ENCODE measurements at places on chromosomes 13 and 19.

DNA sequence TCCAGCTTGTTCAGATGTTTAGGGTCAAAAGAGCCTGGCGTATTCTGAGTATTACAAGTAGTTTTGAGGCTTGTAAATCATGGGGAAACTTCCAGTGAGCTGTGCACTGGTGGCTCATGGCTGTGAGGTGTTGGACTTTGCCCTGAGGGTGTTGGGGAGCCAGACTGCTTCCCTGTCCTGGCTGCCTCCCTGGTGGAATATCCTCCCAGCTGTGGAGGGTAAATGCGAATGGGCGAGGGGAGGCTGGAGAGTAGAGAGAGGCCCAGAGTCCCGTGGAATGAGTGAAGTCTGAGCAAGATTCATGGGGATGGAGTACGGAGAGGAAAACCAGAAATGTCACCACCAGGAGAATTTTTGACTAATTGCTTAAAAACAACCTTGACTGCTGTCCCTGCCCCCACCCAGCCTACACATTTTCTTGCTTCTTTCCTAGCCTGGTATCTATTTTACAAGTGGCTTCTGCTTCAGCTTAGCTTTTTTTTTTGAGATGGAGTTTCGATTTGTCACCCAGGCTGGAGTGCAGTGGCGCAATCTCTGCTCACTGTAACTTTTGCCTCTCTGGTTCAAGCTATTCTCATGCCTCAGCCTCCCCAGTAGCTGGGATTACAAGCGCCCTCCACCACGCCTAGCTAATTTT, 3.7 kb downstream of the SNRPA start:
- DNase-seq: no peak

DNA sequence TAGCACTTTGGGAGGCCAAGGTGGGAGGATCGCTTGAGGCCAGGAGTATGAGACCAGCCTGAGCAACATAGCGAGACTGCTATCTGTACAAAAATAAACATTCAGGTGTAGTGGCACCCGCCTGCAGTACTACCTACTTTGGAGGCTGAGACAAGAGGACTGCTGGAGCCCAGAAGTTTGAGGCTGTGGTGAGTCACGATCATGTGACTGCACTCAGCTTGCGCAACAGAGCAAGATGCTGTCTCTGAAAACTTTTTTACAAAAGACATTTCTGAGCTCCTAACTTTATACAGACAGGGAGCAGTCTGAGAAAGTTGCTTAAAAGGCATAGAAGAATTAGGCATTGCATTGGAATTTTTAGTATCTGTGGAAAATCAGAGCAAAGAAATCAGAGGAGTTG, 10.4 kb upstream of the TBC1D4 start:
- DNase-seq: no peak

- DNase-seq: no peak
These were observed 41.6 kb upstream of the C1QTNF9 start for GRCh38 chr13:24267801-24268200.

DNA sequence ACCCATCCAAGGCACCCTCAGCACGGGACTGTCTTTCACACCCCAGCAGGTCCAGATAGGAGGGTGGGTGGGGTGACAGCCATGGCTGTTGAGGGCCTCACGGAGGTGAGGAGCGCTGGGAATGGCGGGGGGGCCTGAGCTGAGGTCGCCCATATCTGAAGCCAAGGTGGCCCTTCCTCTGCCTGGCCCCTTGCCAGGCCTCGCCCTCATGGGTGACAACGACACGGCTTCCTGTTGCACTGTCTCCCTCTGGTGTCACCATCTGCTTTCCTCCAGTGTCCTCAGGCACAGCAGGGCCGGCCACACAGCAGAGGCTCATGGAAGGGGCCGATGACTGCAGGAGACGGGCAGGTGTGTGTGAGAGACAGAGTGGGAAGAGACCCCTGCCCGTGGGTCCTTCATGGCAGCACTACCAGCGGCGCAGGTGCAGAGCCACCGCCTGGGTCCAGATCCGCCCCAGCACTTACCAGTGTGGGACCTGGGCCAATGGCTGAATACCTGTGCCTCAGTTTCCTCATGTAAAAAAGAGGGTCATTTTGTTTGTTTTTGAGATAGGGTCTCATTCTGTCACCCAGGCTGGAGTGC, 8.1 kb upstream of the NKPD1 start:
- DNase-seq: no peak

DNA sequence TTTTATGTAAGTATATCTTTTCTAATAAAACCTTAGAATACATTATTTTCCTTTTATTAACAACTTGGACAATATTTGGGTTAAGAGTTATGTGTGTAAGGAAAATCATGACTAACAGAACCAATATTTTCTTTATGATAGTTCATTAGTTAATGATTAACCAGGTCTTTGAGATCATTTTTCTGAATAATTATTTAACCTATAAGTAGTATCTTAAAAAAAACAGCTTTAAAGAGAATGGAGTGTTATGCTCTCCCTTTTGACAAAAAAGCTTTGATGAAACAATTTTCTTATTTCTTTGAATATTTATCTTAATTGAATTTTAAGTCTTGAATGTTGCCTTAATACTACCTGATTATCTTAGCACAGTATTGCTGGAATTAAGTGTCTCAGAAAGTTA, 3.8 kb downstream of the SLAIN1 start:
- DNase-seq: no peak

DNA sequence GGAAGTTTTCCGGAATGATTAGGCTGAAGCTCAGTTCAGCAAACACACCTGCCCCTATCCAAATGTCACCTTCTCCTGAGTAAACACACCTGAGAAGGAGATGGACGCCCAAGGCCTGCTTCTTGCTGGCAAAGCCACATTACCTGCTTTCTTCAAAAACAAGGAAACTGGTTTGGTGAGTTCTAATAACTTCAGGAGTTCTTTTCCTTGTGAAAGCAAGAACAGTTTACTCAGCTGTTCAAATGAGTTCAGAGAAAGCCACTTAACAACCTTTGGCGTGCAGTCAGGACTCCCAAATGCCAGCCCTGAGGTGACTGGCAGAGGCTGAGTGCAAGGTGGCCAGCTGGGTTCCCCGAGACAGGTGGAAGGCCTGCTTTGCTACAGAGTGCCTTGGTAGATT, 160.5 kb downstream of the STK24 start:
- no peak for DNase-seq

- no peak for DNase-seq
These were observed 11.8 kb downstream of the ANO8 start for GRCh38 chr19:17322854-17323253.

DNA sequence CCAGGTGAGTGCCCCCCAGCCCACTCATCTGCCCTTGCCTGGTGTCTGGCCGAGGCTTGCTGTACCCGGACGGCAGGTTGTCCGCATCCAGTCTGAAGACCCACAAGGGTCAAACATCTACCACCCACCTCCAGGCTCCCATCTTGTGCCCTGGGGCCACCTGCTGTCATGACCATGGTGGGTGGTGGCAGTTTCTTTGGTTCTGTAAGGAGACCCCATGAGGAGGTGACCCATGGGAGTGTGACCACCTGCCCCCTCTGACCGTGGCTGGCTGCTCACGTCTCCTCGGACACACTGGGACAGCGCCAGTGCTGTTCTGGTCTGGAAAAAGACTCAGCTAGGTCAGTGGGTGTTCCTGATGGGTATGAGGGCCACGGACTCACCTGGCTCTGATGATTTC, 93.9 kb downstream of the TEX29 start:
- DNase-seq: no peak

GRCh38 chr19:16529466-16530144, 12.6 kb downstream of the CHERP start:
- DNase-seq: no peak

- no peak for DNase-seq
These were observed 1.9 kb upstream of the VASP start for GRCh38 chr19:45505151-45505995.

DNA sequence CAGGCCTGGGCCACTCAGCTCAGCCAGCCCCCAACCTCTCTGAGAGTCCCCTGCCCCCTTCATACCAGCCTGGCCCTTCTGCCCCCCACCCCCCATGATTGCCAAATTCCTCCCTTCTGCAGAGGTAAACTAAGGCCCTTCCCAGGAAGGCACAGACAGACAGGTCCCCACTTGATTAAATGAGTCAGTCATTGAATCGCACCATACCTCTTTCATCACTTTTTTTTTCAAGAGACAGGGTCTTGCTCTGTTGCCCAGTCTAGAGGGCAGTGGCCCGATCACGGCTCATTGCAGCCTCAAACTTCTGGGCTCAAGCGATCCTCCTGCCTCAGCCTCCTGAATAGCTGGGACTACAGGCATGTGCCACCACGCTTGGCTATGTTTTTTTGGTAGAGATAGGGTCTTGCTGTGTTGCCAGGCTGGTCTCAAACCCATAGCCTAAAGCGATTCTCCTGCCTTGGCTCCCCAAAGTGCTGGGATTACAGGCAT, 6.0 kb downstream of the PODNL1 start:
- no peak for DNase-seq

- DNase-seq: no peak
These were observed 24.9 kb upstream of the PIK3R2 start for GRCh38 chr19:18128044-18128443.

DNA sequence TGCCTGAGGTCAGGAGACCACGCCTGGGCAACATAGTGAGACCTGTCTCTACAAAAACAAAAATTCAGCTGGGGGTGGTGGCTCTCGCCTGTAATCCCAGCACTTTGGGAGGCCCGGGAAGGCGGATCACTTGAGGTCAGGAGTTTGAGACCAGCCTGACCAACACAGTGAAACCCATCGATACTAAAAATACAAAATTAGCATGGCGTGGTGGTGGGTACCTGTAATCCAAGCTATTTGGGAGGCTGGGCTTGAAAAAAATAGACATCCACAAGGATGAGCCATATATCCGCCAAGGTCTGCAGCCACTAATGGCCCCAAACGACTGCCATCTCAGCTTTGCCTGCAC, 3.1 kb downstream of the RPS16 start:
- no peak for DNase-seq

Data from stimulated activated CD4-positive, alpha-beta T cell treated with anti-CD3 and anti-CD28 coated beads, Interleukin-1b, Interleukin-23, amount 100 ng/mL, for 1 hour (primary cell).